T1000 (cell line): ENCODE measurements at places on chromosomes 2 and 18.

DNA sequence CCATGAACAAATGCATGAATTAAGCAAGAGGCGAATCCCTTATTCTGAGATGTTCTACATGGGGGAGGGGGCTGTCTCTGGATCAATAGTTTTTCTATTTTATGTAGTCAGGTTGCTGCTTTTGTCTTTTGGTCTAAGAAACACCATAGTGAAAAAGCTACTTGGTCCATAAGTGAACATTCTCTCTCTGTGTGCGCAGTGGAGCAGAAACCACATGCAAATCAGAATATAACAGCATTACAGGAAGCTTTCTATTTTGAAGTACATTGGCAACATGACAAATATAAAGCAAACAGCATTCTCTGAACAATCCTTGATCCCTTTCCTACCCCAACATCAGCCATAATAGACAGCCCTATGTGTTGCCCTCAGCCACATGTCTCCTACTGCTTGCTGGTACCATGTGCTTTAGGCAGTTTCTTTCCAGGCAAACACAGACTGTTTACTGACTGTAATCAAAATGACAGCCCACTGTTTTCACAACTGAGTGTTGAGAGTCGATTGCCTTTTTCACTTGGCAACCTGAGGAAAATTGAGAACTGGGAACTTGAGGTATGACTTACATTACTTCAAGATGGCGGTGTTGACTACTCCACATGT lies 10.6 kb downstream of the SCN3A start:
- no peak for DNase-seq

DNA sequence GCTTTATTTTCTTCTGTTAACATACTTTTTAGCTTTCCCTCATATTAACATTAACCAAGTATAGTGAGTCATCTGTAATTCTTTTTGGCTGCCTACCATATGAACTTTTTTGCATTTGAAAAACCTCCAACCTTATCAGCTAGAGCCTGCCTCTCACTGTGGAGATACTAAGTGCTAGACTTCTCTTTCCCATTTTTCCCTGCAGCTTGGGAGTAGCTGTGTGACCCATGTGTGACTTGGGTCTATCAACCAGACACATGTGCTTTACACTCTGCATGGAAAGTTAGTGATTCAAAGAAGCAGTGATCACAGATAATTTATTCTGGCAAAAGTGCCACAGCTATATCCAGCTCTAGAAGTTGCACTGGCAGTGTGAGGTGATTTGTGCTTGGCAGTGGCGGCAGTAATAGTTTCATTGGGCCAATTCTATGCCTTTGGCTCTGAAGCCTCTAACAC lies 36.3 kb downstream of the PREPL start:
- no peak for DNase-seq

- no peak for DNase-seq
These were observed 179.6 kb downstream of the KLHL29 start for GRCh38 chr2:23564615-23564960.

GRCh38 chr18:49617329-49617695 lies 55.5 kb downstream of the LIPG start:
- DNase-seq, result no peak

- DNase-seq, result no peak
These were observed 211.9 kb downstream of the STK39 start for GRCh38 chr2:168035458-168035857.

GRCh38 chr18:55302167-55302833 lies 285.7 kb downstream of the TCF4 start:
- DNase-seq, result no peak

DNA sequence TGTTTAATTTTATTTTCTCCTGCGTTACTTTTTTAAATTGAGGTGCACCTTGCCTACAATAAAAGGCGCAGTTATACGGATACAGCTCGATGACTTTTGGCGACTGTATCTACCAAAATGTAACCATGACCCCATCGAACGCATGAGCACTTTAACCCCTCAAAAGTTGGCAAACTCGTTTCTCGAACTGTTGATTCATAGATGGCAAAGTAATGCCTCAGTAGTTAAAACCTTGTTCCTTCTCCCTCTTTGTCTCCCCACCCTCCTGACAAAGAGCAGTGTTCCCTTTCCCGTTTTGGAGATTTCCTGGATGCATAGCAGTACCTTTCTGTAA lies 577 bp downstream of the MOGAT1 start:
- no peak for DNase-seq

GRCh38 chr18:39455285-39455684 lies 1889.7 kb upstream of the CELF4 start:
- no peak for DNase-seq

GRCh38 chr18:46668135-46668534 lies 11.1 kb upstream of the LOXHD1 start:
- DNase-seq, result no peak

DNA sequence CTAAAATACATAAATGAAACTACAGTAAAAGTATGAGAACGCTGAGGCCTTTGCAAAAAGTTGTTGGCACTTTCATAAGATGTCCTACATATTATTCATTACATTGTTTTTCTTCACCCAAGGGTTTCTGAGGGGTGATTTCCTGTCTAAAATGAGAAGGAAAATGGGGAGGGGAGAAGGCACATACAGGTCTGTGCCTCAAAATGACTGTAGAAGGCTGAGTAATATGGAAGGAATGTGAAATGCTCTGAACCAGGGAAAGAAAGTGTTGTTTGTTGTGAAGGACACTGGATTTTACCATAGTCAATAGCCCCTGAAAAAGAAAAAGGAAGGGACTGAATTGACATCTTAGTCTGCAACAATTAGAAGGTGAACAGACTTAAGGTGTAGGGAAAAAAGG lies 99.5 kb upstream of the RNF152 start:
- no peak for DNase-seq

- no peak for DNase-seq
These were observed 34.8 kb upstream of the ODC1 start for GRCh38 chr2:10482913-10483312.

DNA sequence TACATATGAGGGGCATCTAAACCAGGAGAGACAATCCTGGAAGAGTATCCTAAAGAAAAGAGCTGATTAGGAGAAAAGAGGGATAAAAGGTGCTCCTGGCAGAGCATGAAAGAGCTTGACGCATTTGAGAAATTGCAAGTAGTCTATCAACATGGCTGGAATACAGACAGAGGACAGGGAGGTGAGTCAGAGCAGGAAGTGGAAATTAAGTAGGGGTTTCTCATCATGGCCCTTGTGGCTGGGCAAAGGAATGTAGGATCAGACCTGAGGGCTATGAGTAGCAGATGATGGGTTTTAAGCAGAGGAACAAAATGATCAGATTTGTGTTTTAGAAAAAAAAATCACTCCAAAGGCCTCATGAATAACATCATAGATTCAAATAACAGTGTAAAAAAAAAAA lies 49.2 kb upstream of the UGP2 start:
- DNase-seq, result peak; percentile 39

GRCh38 chr18:61743775-61744531 lies 148.9 kb downstream of the RNF152 start:
- DNase-seq, result no peak

GRCh38 chr2:136750065-136750464 lies 15.3 kb upstream of the THSD7B start:
- DNase-seq, result no peak

DNA sequence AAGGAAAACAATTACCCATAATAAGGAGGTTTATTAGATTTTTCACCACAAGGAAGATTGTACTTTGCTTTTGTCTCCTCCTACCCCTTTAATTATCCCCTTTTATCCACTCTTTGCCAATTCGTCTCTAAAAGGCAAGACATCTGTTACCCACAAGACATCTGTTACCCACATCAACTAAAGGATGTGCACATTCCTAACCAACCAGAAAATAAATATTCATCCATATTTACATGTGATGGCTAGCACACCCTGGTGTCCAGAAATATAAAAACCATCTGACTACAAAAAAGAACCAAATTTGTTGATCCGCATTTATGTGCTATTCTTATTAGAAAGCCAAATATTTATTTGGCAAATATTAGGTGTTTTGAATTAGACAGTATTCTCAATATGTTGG lies 35.7 kb downstream of the ACVR1C start:
- DNase-seq, result no peak

DNA sequence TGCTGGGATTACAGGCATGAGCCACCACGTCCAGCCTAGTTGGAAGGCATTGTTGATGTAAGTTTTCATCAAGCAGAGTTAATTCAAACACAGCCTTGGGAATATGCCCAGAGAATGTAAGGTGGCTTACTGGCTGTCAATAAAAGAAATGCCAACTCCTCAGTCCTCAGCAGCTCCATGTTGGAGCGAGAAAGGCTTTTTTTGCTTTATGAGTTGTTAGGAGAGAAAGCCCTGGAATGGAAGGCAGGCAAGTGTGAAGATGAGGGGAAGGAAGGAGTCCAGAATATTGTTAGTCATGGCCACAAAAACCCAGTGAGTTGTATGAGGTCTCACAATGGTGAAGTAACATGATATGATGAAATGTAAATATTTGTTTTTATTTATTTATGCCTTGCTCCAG lies 57.1 kb downstream of the MAP4K4 start:
- DNase-seq, result no peak

GRCh38 chr18:9918016-9918680 lies 4.3 kb downstream of the VAPA start:
- no peak for DNase-seq

GRCh38 chr2:195768431-195768830 lies 111.4 kb downstream of the SLC39A10 start:
- no peak for DNase-seq

GRCh38 chr2:149832324-149832723 lies 244.7 kb upstream of the MMADHC start:
- no peak for DNase-seq

DNA sequence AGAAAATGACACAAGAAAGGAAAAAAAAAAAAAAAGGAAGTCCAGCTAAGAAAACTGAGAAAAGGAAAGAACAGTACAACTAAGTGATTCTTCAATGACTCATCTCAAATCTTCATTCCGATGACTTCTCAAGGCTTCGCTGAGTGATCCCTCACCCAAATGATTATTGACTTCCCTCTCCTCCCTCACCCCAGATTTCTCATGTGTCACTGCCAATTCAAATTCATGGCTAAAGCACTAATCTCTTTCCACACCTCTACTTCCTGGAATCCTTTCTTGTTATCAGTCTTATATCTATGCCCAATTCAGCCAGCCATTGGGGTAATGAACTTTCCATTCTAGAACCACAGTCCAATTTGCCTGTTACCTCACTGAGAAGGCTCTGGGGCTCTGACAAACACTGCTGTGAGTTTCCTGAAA lies 7.2 kb upstream of the ABCB11 start:
- DNase-seq, result peak; percentile 13

DNA sequence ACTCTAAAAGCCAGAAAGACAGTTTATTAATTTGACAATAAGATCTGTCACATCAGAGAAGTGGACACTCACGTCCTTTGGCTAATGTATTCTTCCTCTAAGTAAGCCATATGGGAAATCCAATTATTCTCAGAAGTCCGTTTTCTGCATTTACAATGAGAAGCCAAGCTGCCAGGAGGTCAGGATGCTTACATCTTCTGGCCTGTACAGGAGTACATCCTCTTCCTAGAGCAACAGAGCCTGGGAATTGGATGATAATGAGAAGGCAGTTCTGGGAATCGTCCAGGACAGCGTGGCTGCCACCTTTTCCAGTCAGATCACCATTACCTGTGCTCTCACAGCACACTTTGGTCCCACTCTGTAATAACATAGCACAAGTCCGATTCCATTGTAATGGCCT lies 5.2 kb downstream of the RAPGEF4 start:
- no peak for DNase-seq

DNA sequence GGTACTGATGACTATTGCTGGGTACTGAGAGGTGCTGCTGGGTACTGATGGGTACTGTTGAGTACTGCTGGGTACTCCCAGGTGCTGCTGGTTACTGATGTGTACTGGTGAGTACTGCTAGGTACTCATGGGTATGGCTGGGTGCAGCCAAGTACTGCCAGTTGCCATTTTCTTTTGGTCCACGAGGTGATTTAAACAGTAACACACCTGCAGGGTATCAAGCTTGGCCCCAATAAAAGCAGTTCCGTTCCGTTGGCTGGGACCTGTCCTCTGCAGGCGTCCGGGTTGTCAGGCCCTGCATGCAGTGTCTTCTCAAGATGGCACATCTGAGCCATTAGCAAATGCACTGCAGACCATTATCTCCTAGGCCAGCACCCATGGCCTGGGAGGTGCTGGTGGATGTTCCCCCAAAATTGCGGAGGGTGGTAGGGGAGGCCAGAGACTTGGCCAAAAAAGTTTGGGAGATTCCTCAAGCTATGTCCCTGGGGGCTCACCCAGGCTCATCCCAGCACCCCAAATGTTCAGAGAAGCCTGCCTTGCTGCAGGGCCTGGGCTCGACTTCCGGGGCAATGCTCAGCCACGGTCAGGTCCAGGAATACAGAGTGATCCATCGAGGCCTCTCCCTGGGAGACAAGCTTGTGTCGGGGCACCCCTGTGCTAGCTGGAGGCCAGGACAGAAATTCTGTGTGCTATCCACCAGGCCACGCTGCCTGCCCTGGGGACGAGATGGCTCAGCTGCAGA lies 165.2 kb downstream of the TWIST2 start:
- no peak for DNase-seq

GRCh38 chr2:155703917-155704316 lies 628.6 kb downstream of the NR4A2 start:
- no peak for DNase-seq

DNA sequence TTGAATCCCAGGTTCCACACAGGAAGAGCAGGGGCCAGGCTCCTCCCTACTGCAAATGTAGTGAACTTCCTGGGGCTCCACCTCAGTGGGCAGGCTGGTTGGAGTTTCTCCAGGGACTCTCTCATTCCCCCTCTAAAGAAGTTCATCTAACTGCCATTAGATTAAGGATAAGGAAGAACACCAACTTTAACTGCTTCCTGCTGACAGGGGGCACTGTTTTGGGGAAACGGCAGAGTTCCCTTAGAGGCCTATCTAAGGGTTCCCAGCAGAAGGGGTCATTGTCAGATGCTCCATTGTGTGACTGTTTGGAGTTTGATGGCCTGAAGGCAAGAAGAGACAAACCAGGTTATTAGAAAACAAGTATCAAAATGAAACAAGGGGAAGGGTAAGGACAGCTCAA lies 2159.7 kb upstream of the PIK3C3 start:
- no peak for DNase-seq

DNA sequence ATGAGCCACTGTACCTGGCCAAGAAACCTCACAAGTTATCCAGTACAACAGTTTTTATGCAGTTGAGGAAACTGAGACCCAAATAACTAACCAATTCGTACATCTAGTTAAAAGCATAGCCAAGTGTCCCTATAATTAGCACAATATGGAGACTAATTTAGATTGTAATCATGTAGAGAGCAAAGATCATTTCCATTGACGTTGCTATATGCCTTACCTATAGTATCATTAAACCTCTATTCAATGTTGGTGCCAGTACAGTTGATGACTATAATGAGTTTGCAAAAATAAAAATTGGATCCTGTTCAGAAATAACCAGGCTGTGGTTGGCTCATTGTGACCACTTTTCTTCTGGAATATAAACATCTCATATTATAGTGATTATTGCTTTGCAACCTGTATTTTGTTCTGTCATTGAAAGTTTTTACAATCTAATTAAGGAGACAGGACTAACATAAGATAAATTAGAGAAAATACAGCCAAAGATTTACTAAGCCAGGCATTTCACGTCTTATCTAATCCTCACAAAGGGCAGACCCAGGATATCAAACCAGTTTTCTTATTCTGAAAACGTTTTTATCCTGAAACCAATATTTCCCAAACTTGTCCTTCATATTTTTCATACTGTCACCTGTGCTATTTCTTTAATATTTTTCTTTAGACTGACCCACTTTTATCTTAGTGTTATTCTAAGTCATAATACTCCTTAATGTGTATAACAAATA lies 130.0 kb upstream of the STON1 start:
- DNase-seq, result no peak
